Fibroblast of skin of scalp (primary cell): ENCODE measurements at places on chromosomes 13 and 19.
A peak's percentile ranks its signal among the peaks of the same experiment; 100 is the strongest.

- DNase-seq: no peak
These were observed 6.7 kb upstream of the PGPEP1 start for GRCh38 chr19:18333680-18334079.

GRCh38 chr19:2164020-2164998 lies 576 bp downstream of the DOT1L start:
- DNase-seq: no peak

- no peak for DNase-seq
These were observed 163.9 kb downstream of the KCTD15 start for GRCh38 chr19:33960566-33960965.

- peak; percentile 13 for DNase-seq
These were observed 40.6 kb upstream of the DGKH start for GRCh38 chr13:42007844-42008243.

DNA sequence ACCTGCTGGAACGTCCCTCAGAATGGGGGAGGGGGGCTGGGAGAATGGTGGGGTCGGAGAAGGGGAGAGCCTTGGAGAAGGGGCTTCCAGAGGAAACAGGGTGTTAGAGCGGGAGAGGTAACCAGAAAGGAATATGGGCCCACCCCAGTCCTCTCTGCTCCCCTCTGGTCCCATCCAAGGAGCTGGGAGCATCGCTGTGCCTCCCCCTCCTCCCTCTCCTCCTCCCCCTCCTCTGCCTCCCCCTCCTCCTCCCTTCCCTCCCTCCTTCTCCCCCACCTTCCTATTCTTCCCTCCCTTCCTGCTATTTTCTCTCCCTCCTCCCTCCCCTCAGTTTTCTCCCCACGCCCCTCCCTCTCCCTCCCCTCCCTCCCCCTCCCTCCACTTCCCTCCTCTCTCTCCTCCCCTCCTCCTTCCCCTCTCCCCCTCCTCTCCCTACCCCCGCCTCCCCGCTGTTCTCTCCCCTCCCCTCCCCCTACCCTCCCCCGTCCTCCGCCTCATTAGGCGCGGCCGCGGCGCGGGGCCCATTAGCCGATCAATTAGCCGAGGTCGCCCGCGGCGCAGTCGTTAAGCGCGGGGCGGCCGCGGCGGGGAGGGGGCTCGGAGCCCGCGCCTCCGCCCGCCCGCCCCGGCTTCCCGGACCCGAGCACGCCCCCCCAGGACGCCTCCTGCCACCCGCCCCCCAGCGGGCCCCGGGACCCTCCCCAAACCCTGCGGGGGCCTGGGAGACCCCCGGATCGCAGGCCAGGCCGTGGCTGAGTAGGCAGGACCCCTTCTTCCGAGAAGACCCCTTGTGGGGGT lies 15.4 kb downstream of the TLE5 start:
- DNase-seq: peak; percentile 34
